HepG2 (cell line): ENCODE measurements at places on chromosomes 6 and 20.

DNA sequence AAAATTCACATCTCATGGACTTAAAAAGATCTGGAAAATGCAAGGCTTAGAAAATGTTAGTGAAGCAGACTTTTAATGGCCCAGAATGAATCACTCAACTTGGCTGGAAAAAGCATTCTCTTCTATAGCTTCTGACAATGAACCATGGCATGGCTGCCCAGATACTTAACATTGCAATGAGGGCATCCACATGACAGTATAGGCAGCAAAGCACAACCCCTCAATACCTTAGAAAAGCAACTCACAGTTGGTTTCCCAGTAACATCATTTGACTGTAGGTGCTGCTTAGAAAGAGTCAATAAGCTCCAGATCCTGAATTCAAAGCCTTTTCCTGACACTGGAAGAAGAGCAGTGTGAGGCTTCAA is 155.8 kb downstream of the EYA4 start:
- no peaks in the 10 kb centered on the region for H3K4me1 ChIP-seq
- H3K4me3 ChIP-seq = no peak overlapping the region
- H3K36me3 ChIP-seq = no peaks in the 10 kb centered on the region
- no peak for DNase-seq
- no peak overlapping the region for H3K27ac ChIP-seq

DNA sequence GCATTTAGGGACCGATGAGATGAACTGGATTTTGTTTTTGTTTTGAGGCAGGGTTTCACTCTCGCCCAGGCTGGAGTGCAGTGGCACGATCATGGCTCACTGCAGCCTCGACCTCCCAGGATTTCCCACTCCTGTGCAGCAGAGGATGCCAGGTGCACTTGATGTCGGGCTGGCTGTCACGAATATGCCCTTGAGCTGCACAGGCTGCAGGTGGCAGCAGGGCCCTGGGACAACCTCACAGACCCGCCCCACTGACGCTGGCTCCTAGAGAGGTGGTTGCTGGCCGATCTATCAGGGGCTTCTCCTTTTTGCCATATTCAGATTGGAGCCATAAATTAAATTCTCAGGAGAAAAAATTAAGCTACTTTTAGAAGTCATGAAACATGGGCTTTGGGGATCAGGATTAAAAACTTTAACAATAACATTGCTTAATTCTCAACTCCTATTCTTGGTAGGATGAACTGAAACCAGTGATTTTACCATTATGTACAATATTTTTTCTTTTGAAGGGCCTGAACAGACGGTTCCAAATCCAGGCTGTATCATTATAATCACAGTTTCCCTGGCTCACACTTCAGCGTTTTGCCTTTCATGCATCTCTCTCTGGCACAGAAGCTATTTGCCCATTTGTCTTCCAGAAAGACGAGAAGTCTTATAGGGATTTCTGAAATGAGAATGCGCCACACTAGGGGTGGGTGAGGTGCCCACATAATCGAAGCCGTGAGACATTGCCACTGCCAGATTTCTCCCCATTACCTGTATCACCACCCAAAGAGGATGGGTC is 32.4 kb downstream of the NQO2 start:
- peaks cover 13% of the 10 kb centered on the region; the same call in 2 of the 3 replicates for H3K27me3 ChIP-seq
- no peak overlapping the region for H3K27ac ChIP-seq
- DNase-seq = peak; percentile 43
- H3K4me3 ChIP-seq = no peak overlapping the region

- H3K4me1 ChIP-seq = peaks cover 25% of the 10 kb centered on the region
- H3K27ac ChIP-seq = no peak overlapping the region
Measured at GRCh38 chr6:52162940-52163908, 23.0 kb upstream of the IL17A start.

DNA sequence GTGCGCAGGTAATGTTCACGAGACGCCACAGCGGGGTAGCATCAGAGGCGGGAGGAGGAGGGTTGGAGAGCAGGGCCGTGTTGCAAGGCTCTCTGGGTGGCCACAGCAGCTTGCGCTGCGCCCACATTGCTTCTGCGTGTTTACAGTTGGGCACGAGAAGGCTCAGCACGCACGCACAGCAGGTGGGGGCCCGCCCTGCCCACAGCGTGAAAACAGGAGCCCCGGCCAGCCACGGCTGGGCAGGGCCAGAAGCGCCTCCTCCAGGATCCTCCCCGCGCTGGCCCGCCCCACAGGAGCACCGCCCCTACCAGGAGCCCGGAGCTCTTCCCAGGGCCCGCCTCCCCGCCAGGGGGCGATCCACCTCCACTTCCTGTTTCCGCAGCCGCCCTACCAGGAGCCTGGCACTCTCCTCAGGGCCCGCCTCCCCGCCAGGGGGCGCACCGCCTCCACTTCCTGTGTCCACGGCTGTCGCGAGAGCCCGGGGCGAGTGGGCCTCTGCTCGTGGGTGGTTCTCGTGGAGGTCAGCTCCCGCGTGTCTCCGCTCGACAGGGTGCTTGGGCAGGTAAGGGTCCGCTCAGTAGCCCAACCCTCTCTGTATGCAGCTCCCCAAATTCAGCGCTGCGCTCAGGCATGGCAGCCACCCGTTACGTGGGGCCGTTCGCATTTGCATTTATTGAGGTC is at the start of gene FAM50B:
Gene FAM50B (plus strand): TSS at position 449 of the 681 bp plus-strand sequence. CDS start 439 bp downstream, outside the sequence.
- H3K4me3 ChIP-seq = no peak within 1 kb of the TSS
- no peaks in the 10 kb centered on the region for H3K36me3 ChIP-seq
- no peaks in the 10 kb centered on the region for H3K27me3 ChIP-seq
- peaks cover 40% of the 10 kb centered on the region for H3K4me1 ChIP-seq
- no peak within 1 kb of the TSS for H3K27ac ChIP-seq

DNA sequence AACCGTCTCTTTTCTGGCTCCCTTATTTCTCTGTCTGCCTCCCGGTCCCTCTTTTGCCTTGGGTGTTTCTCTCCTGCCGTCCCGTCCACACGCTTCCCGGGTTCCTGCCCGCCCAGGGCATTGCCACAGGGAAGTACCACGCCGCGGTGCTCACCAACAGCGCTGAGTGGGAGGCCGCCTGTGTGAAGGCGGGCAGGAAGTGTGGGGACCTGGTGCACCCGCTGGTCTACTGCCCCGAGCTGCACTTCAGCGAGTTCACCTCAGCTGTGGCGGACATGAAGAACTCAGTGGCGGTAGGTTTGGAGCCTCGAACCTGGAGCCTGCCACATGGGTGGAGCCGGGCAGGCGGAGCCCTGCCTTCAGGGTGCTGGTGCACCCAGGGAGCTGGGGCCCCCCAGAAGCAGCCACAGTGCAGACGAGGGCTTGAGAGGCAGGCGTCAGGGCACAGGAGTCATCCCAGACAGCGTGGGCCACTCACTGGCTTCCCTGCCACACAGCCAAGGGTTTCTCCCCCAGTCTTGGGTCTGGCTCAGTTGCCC is 21.3 kb downstream of the NPEPL1 start:
- no peaks in the 10 kb centered on the region for H3K27me3 ChIP-seq
- peaks cover 23% of the 10 kb centered on the region for H3K4me1 ChIP-seq
- DNase-seq = no peak

GRCh38 chr6:36032261-36032660 is 4.7 kb downstream of the MAPK14 start:
- peaks cover 2% of the 10 kb centered on the region; the same call in 1 of the 2 replicates for H3K36me3 ChIP-seq
- H3K27me3 ChIP-seq = no peaks in the 10 kb centered on the region
- H3K27ac ChIP-seq = peak overlapping the region; percentile 9
- peaks cover 49% of the 10 kb centered on the region for H3K4me1 ChIP-seq
- DNase-seq = no peak
- H3K4me3 ChIP-seq = no peak overlapping the region

- no peak overlapping the region for H3K4me3 ChIP-seq
- H3K36me3 ChIP-seq = no peaks in the 10 kb centered on the region
- DNase-seq = no peak
Measured at GRCh38 chr6:155108070-155108820, 113.1 kb downstream of the TIAM2 start.
